Heart left ventricle (tissue), 16 donors: ENCODE measurements at places on chromosomes 2 and 18. TPM values are rescaled to one million over a fixed set of nuclear protein-coding genes. Genes with fewer than 3 reads are reported as not detected.

- H3K36me3 ChIP-seq: no peaks in the 10 kb centered on the region
- no peaks in the 10 kb centered on the region for H3K4me1 ChIP-seq
- no peak overlapping the region for H3K27ac ChIP-seq
- H3K27me3 ChIP-seq: no peaks in the 10 kb centered on the region
- H3K4me3 ChIP-seq: no peak overlapping the region
- no peak for DNase-seq
These were observed 23.9 kb downstream of the TNFAIP6 start for GRCh38 chr2:151381266-151381665.

GRCh38 chr2:152543717-152544116 is 173.5 kb downstream of the PRPF40A start:
- DNase-seq: no peak
- no peaks in the 10 kb centered on the region for H3K27me3 ChIP-seq
- H3K4me3 ChIP-seq: no peak overlapping the region
- H3K27ac ChIP-seq: no peak overlapping the region
- H3K36me3 ChIP-seq: no peaks in the 10 kb centered on the region
- H3K4me1 ChIP-seq: peaks cover 14% of the 10 kb centered on the region

DNA sequence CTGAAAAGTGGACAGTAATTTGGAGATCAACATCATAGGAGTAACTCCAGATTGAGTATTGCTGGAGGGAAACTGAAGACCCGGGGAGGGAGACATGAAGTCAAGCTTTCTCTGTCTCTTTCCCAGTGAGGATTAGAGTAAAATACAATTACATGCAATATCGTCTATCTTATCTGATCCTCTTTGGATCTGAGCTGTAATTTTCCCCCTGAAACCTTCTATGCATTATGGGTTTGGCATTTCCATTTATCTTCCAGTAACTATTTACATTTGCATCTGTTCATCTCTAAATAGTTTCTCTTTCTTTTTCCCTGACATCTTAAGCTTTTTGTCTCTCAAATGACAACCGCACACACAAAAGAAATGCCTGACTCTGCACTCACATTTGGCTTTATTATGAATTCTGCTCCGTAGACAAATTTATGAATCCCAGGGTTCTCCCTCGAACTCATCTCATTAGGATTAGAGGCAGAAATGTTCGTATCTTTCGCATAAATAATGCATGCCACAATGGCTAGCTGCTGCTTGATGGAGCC is 113.1 kb downstream of the SPP2 start:
- DNase-seq: no peak
- no peaks in the 10 kb centered on the region for H3K27me3 ChIP-seq
- H3K4me3 ChIP-seq: no peak overlapping the region
- H3K27ac ChIP-seq: no peak overlapping the region
- H3K4me1 ChIP-seq: no peaks in the 10 kb centered on the region
- H3K36me3 ChIP-seq: no peaks in the 10 kb centered on the region

Gene PDK1
- total RNA-seq: 58.3 TPM

Gene GPR75
- total RNA-seq: 1.2 TPM

DNA sequence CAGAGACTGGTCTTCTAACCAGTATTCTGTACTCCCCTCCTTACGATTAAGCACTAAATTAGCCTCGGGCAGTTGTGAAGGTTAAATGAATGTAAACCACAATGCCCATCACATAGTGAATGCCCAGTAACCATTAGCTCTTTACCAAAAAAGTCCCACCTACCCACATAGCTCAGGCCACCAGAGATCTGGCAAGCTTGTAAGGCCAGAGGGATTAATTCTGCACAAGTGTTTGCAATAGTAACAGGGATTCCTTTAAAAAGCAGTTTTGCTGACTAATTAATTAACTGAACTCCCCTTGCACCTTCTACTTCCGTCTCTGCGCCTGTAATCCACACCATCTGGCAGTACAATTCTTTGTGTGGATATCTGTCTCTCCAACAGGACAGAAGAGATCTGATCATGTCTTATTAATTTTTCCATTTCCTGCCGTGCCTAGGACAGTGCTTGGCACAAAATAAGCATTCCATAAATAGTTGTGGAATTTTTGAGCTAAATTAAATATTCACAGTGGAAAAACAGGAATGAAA is 36.2 kb upstream of the IGFBP2 start:
- H3K4me3 ChIP-seq: no peak overlapping the region
- H3K27ac ChIP-seq: no peak overlapping the region
- no peaks in the 10 kb centered on the region for H3K27me3 ChIP-seq
- no peak for DNase-seq
